ENCODE measurements at places on chromosomes 3 and 15.

GRCh38 chr15:75313116-75313845, 22.6 kb upstream of the COMMD4 start:
- no peak for DNase-seq

- DNase-seq: no peak
Measured at GRCh38 chr15:73957785-73958184, 31.5 kb downstream of the LOXL1 start.

- DNase-seq: no peak
Measured at GRCh38 chr3:174061731-174062130, 664.2 kb downstream of the NLGN1 start.

DNA sequence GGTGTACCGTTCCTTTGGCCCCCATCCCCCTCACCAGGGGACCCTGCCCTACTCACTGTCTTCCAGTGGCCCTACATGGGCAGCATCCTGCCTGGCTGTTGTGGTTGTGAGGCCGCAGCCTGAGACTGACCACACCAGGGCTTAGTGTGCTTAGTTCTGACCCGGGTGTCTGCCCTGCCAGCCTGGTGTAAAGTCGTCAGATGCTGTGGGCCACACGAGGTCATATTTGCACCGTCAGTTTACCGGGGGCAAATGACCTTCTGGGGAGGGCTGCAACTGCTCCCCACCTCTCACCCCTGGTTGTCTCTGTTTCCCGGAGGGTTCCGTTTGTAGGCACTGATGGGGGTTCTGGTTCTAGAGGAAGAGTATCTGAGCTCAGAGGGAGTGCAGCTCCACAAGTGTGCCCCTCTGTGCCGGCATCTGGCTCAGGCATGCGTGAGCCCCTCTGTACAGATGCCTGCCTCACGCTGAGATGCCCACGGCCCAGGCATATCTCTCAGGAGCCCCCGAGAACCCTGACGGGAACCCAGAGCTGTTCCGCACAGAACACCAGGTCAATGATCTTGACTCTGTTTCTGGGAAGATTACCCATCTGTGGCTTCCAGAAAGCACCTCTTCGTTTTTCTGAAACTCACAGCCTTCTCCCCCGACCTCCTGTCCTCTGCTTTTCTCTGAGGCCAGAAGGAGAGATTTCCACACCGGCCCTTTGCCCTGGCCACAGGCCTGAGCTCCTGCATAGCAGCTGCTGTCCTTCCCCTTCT, 19.2 kb downstream of the KLF13 start:
- DNase-seq: no peak

GRCh38 chr3:18127859-18128681, 297.1 kb downstream of the SATB1 start:
- DNase-seq: no peak

GRCh38 chr3:178454726-178455125, 81.5 kb upstream of the KCNMB2 start:
- DNase-seq: no peak

GRCh38 chr15:92611995-92612745, 43.4 kb downstream of the FAM174B start:
- DNase-seq: no peak

DNA sequence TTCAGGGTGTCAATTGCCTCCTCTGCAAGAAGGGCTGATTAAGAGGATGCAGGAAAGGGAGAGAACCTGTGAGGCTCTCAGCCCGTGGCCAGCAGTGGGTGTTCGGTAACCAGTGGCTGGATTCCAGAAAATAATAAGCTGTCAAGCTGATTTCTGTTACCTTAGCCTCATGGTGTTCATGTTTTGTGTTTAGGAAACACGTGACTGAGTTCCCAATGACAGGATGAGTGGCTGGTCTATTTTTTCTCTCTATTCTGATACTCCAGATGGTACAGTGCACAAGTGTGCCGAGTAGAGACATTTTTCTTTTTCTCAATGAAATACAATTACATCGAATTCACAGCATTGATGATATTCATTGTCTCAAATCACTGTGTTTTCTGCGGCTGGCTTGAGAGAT, 43.6 kb downstream of the EDEM1 start:
- DNase-seq: no peak

- no peak for DNase-seq
Measured at GRCh38 chr3:10338591-10339353, 17.9 kb upstream of the SEC13 start.

- DNase-seq: no peak
Measured at GRCh38 chr3:52195823-52196331, 2.1 kb upstream of the ALAS1 start.

GRCh38 chr15:71146580-71146982, 31.3 kb downstream of the THSD4 start:
- DNase-seq: no peak

- no peak for DNase-seq
Measured at GRCh38 chr15:46502667-46503066, 867.8 kb downstream of the SQOR start.

GRCh38 chr3:185176750-185177359, 24.0 kb upstream of the C3orf70 start:
- DNase-seq: no peak

DNA sequence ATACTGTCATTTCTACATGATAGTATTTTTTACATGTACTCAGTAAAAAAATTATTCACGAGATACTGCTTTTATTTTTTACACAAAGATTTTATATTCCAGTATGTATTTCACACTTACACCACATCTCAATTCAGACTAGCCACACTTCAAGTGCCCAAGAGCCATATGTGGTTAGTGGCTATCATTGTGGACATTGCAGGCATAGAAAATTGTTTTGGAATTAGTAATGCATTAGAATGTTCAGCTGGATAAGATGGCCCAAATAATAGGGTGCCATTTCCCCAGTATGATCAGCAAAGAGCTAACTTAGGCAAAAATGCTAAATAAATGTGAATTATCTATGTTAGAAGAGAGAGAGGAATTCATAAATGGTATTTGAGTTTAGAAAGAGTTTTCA, 203.8 kb upstream of the MCTP2 start:
- no peak for DNase-seq

- no peak for DNase-seq
Measured at GRCh38 chr3:41178576-41178975, 20.7 kb upstream of the CTNNB1 start.
